ENCODE measurements at places on chromosomes 12 and 14.

GRCh38 chr12:8687846-8688601 lies 9.8 kb upstream of the RIMKLB start:
- DNase-seq = no peak

DNA sequence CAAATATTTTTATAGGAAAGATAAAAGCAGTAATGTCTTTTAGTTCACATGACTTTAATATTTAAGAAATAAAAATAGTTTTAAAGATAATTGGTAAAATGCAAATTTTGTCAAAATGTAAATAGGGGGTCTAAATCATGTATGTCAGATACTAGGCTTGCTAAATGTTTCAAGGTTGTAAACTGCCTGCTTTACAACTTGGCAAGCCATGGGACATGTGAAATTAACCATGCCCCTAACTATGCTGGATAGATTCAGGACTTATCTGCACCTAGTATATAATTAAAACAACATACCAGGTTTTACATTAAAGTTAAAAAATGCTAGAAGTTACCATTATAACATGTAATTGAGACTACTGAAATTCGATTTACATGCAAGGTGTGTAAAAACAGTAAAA lies 537.3 kb upstream of the MIS18BP1 start:
- no peak for DNase-seq

DNA sequence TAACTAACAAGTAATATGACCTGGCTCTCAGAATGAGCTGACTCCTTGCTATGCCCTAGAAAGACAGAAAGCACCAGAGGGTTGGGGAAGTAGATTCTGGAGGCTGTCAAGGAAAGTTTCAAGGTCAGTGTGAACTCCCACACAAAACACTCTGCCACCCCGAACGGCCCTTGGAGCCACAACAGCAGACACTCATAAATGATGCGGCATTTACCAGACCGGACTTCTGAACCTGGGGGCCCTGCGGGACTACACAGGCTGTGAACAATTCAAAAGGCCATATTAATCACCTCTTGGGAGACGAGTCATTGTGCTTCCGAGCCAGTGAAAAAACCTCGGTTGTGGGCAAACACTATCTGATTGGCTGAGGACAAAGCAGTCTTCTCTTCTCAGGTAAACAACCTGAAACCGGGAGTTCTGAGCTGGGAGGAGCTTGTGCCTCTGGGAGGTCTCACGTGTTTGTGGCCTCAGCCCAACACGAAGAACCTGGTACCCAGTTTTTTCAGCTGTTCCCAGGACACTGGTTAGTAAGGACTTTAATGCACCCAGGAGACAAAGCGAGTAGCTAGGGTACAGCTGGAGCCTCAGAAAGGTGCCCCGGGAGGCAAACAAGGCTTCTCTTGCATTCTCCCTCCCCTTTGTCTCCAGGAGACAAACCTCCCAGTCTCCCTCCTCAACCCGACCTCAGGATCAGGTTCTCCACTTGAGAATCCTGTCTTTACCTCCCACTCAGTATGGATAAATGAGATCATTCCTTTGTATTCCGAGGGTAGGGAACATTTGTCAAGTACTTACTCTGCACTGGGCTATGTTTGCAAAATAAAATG lies 35.3 kb downstream of the VWF start:
- DNase-seq = no peak

DNA sequence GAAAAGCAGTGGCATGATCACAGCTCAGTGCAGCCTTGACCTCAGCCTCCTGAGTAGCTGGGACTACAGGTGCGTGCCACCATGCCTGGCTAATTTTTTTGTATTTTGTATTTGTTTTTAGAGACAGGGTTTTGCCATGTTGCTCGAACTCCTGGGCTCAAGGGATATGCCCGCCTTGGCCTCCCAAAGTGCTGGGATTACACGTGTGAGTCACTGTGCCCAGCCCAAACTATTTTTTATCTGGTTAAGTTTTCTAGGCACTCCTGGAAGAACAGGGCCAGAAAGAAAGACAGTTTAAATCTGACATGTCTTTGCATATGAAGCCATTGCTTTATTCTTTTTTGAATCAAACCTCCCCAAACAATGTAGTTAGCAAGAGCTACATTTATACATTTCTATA lies 27.5 kb upstream of the PTGR2 start:
- DNase-seq = no peak

GRCh38 chr14:71324767-71325272 lies 417.6 kb downstream of the PCNX1 start:
- peak; percentile 32 for DNase-seq

Measured in stimulated activated naive CD4-positive, alpha-beta T cell (primary cell).